A549 treated with Mapracorat at 1 μM for 4 hours (cell line): ENCODE measurements at places on chromosomes 5 and 9. TPM values are rescaled to one million over a fixed set of nuclear protein-coding genes. Genes with fewer than 3 reads are reported as not detected.

CRB2 gene
- 0.06 to 0.15 TPM (median 0.10 TPM) in 5 replicates for total RNA-seq

PCDHGB2 gene
- 0.06 to 0.11 TPM (median 0.07 TPM) in 4 of 5 replicates, not detected in the other for total RNA-seq

LHX2 gene
- 4.0 to 5.3 TPM (median 4.7 TPM) in 5 replicates for total RNA-seq

PLEKHG4B gene
- total RNA-seq, result 0.88 to 1.7 TPM (median 1.4 TPM) in 5 replicates

ENHO gene
- total RNA-seq, result 1.2 to 2.9 TPM (median 2.3 TPM) in 5 replicates

IL13 gene
- 0.11 to 0.14 TPM in 2 of 5 replicates, not detected in the others for total RNA-seq

SLC25A48 gene
- 0.12 to 0.45 TPM (median 0.29 TPM) in 4 of 5 replicates, not detected in the other for total RNA-seq

BNC2 gene
- 4.1 to 6.7 TPM (median 5.2 TPM) in 5 replicates for total RNA-seq

PRRC1 gene
- 44.0 to 55.2 TPM (median 48.4 TPM) in 5 replicates for total RNA-seq

GABRA1 gene
- not detected in 5 replicates for total RNA-seq

CDC20B gene
- total RNA-seq, result 0.07 to 0.09 TPM (median 0.09 TPM) in 4 of 5 replicates, not detected in the other
